Dermis blood vessel endothelial cell (primary cell): ENCODE measurements at places on chromosomes 12 and 14. TPM values are rescaled to one million over a fixed set of nuclear protein-coding genes. Genes with fewer than 3 reads are reported as not detected.

ERP27 gene
- total RNA-seq = 0.14 TPM in 1 of 2 replicates, not detected in the other

DLK1 gene
- total RNA-seq = not detected in 2 replicates

SRSF9 gene
- total RNA-seq = 205 and 208 TPM in 2 replicates

RASSF3 gene
- total RNA-seq = 37.9 and 43.4 TPM in 2 replicates

CLEC4D gene
- not detected in 2 replicates for total RNA-seq

FSCB gene
- total RNA-seq = not detected in 2 replicates

GPRC5D gene
- 0.17 TPM in 1 of 2 replicates, not detected in the other for total RNA-seq
